ENCODE measurements at places on chromosomes 13 and 19. TPM values are rescaled to one million over a fixed set of nuclear protein-coding genes. Genes with fewer than 3 reads are reported as not detected.
A peak's percentile ranks its signal among the peaks of the same experiment; 100 is the strongest.

DNA sequence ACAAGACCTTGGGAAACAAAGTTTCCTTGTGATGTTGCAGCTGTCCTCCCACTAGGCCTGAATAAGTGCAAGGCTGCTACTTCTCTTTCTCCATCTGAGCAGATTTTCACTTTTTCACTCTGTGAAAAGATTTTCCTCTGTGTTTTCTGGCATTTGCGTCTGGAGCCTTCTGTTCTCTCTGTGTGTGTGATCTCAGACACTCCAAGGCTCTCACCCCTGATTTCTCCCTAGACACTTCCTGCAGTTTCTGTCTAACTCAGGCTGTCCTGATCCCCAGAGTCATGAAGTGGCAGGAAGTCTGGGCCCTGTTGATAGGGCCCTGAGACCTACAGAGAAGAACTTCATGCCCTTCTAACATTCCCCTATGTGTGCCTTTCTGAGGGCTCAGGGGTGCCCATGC, 37.2 kb downstream of the SIGLEC7 start:
- H3K27ac ChIP-seq: no peak overlapping the region
- H3K36me3 ChIP-seq: no peaks in the 10 kb centered on the region
- no peak overlapping the region for H3K4me3 ChIP-seq

GRCh38 chr13:110108348-110109139, 198.4 kb downstream of the COL4A1 start:
- H3K4me1 ChIP-seq: peaks cover 5% of the 10 kb centered on the region
- H3K36me3 ChIP-seq: no peaks in the 10 kb centered on the region
- no peak overlapping the region for H3K27ac ChIP-seq

OR7C1 gene
- total RNA-seq: not detected

HIPK4 gene
- 0.18 TPM for total RNA-seq

- peak within 1 kb of the TSS; percentile 57 for H3K27ac ChIP-seq
- peaks cover 20% of the 10 kb centered on the region for H3K4me1 ChIP-seq
- peak; percentile 90 for DNase-seq
- H3K36me3 ChIP-seq: no peaks in the 10 kb centered on the region
Observed at GRCh38 chr19:1173845-1174809, at the start of gene SBNO2. Gene SBNO2, minus strand, starts transcription at chr19:1174268. Its CDS starts 19,992 bp downstream, at chr19:1154276.

DNA sequence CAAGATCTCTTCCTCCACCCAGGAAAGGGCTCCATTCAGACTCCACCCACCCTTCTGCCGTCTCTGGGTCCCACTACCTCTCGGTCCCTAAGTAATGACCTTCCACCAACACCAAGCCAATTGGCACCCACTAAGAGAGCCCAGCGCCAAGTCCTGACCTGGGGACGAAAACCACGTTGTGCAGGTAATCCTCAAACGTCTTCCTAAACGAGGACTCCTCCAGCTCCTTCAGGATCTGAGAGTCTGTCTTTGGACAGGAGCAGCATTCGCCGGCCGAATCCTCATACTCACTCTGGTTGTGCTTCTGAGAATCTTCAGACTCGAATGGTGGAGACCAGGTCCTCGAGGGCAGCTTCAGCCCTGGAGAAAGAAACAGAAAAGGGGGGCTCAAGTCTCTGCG, 83.1 kb downstream of the ZNF557 start:
- H3K36me3 ChIP-seq: no peaks in the 10 kb centered on the region
- peak; percentile 35 for DNase-seq
- no peak overlapping the region for H3K27ac ChIP-seq

HOOK2 gene
- 54.4 TPM for total RNA-seq

PALM3 gene
- total RNA-seq: 0.30 TPM

DNA sequence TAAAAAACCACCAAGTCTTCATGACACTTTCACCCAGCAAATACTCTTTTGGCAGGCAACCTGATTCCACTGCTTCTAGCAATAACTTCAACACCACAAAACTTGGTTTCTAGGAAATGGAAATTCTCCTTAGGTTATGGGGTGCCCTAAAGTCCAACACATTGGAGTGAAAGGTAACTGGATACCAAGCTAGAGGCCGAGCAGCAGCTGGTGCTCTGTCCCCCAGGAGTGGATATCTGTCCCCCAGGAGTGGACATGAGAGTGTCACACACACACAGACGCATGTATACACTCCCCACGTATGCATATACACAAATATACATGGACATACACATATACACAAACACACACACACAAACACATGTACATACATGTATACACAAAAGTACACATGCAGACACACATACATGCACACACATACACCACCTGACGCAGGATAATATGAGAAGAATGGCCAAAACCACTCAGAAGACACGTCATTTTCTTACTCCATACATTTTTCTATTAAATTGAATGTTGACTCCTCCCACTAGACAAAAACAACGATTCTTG, 50.8 kb downstream of the RFX2 start:
- H3K27me3 ChIP-seq: no peaks in the 10 kb centered on the region
- H3K4me3 ChIP-seq: no peak overlapping the region
- no peaks in the 10 kb centered on the region for H3K36me3 ChIP-seq
- DNase-seq: no peak
- H3K4me1 ChIP-seq: no peaks in the 10 kb centered on the region

- no peak overlapping the region for H3K27ac ChIP-seq
- peaks cover 6% of the 10 kb centered on the region for H3K4me1 ChIP-seq
- H3K4me3 ChIP-seq: no peak overlapping the region
- H3K27me3 ChIP-seq: no peaks in the 10 kb centered on the region
Observed at GRCh38 chr13:66634384-66634783, 595.8 kb downstream of the PCDH9 start.

DNA sequence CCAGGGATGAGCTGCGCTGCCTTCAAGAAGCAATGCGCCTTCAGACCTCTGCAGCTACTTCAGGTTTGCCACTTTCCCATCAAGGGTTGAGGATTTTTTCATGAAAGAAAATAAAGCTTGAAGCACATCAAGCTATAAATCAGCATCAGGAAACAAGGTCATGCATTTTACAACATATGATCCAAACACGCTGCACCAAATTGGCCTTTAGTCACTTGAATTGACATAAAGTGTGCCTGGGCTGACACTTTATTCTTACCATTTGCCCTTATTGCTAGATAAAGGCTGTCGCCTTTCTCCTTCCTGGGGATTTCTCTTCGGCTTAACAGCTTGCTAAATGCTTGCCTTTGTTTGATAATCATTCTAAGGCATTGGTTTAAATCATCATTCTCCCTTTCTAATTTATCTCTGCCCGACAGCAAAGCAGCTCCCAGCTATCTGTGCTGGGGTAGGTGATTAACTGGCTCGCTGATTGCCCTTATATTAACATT, 87.7 kb downstream of the LHFPL6 start:
- H3K27ac ChIP-seq: no peak overlapping the region
- no peaks in the 10 kb centered on the region for H3K27me3 ChIP-seq
- no peaks in the 10 kb centered on the region for H3K36me3 ChIP-seq
- peaks cover 8% of the 10 kb centered on the region for H3K4me1 ChIP-seq
- DNase-seq: no peak

GRCh38 chr19:15123031-15123890, 16.1 kb downstream of the SYDE1 start:
- no peak overlapping the region for H3K4me3 ChIP-seq
- DNase-seq: no peak
- H3K4me1 ChIP-seq: peaks cover 8% of the 10 kb centered on the region
- H3K36me3 ChIP-seq: peaks cover 18% of the 10 kb centered on the region

DNA sequence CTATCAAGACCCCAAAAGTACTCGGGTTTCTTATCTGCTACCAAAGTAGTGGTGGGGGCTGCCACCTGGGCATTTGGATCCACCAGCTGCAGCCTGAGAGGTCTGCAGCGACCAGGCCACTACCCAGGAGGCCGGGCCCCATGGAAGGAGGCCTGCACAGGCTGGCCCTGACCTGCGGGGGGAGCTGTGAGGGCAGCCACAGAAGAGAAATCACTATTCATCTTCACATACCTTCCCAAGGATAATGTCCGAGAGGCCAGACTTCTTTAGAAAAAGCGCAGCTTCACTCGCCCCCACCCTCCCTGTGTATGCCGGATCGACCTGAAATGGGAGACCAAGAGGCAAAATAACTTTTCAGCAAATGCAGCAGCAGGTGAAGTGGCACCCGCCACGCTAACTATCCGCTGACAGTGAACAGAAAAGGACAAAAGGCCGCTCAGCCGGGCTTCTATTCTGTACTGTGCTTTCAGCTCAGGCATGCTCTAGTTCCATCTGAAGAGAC, 30.1 kb downstream of the EPS15L1 start:
- no peak overlapping the region for H3K4me3 ChIP-seq
- DNase-seq: no peak
- peak overlapping the region; percentile 84 for H3K27ac ChIP-seq
- H3K4me1 ChIP-seq: peaks cover 46% of the 10 kb centered on the region
- H3K36me3 ChIP-seq: no peaks in the 10 kb centered on the region

GRCh38 chr19:55315956-55316525, 9.1 kb downstream of the TMEM150B start:
- DNase-seq: no peak
- H3K4me3 ChIP-seq: no peak overlapping the region
- H3K4me1 ChIP-seq: no peaks in the 10 kb centered on the region
- no peaks in the 10 kb centered on the region for H3K27me3 ChIP-seq

- H3K4me1 ChIP-seq: peaks cover 5% of the 10 kb centered on the region
- no peaks in the 10 kb centered on the region for H3K36me3 ChIP-seq
- no peaks in the 10 kb centered on the region for H3K27me3 ChIP-seq
- H3K4me3 ChIP-seq: no peak overlapping the region
Observed at GRCh38 chr13:40116008-40116407, 460.5 kb downstream of the COG6 start.

DNA sequence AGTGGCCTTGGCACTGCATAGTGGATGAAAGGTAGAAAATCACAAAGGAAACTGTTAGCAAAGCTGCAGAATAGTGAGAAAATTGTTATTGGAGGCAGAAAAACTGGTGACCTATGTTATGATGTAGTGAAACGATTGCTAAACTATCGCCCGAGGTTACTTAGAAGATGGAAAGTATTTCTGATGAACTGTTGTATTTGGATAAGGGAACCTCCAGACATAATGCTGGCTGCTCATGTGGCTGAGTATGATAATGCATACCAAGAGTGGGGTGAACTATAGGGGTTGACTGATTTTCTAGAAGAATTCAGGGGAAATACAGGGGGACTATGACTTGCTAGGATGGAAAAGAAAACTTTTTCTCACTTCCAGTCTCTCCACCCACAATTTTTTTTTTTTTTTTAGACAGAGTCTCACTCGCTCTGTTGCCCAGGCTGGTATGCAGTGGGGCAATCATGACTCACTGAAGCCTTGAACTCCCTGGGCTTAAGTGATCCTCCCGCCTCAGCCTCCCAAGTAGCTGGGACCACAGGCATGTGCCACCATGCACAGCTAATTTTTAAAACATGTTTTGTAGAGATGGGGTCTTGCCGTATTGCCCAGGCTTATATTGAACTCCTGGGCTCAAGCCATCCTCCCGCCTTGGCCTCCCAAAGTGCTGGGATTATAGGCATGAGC, 4.4 kb upstream of the EID2 start:
- no peaks in the 10 kb centered on the region for H3K36me3 ChIP-seq
- H3K4me1 ChIP-seq: no peaks in the 10 kb centered on the region
- H3K27ac ChIP-seq: no peak overlapping the region
- no peaks in the 10 kb centered on the region for H3K27me3 ChIP-seq
- DNase-seq: peak; percentile 41

DNA sequence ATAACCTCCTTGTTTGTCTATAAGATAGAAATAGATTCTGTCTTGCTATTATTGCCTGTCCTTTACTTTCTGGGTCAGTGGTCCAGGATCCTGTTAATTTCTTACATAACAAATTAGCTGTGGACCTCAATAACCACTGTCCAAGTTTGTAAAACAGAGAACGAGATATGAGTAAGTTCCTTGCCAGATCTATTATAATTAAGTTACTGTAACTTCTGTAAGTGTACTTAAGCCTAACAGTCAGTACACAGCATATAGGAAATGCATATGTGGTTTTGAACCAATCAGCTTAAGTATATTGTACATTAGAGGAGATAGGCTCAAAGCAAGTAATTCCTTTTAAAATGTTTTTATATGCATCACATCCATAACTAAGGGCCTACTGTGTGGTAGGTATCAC, 34.9 kb downstream of the HTR2A start:
- DNase-seq: no peak
- no peak overlapping the region for H3K4me3 ChIP-seq
- H3K36me3 ChIP-seq: no peaks in the 10 kb centered on the region
- no peaks in the 10 kb centered on the region for H3K4me1 ChIP-seq
- no peak overlapping the region for H3K27ac ChIP-seq

ZNF492 gene
- total RNA-seq: not detected

DNA sequence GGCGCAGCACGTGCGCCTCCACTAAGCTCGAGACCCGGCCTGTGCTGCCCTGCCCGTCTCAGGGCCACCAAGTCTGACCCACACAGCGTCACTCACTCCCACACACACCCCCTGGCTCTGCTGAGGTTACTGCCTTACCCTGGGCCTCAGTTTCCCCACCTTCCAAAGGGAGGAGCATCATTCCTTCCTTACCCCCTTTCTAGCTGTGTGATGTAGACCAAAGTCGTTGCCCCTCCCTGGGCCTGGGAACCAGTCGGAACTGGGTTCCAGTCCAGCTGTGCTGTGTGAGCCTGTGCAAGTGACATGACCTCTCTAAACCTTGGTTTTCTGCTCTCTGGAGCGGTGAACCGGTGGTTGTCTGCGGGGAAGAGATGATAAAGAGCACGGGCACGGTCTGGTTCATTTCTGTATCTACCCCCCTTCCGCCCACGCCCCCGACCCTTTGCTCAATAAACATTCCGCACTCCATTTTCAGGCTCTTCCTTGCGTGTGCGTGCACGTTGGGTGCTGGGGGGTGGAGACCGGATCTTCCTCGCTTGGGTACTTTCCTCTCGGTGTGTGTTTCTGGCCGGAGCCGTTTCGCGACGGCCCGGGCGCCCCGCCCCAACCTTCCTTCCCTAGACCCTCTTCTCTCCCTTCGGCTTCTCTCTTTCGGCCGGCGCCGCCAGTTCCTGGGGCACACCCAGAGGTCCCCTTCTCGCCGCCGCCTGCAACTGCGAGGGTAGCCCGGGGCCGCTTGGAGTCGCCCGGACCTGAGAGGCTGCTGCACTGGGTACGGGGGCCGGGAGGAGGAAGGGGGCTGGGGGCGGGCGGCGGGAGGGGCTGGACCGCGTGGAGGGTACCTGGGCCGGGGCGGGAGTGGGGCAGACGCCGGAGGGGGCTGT, at the start of gene ZNF581:
ZNF581 (plus strand) TSS at position 647 of the 884 bp plus-strand sequence. CDS start 923 bp downstream, outside the sequence.
- peak within 1 kb of the TSS; percentile 95 for H3K4me3 ChIP-seq
- H3K36me3 ChIP-seq: no peaks in the 10 kb centered on the region
- peaks cover 19% of the 10 kb centered on the region for H3K4me1 ChIP-seq
- DNase-seq: peak; percentile 85
- peak within 1 kb of the TSS; percentile 91 for H3K27ac ChIP-seq

- no peak for DNase-seq
- H3K27me3 ChIP-seq: no peaks in the 10 kb centered on the region
- peaks cover 20% of the 10 kb centered on the region for H3K4me1 ChIP-seq
- no peak overlapping the region for H3K4me3 ChIP-seq
- H3K36me3 ChIP-seq: no peaks in the 10 kb centered on the region
Observed at GRCh38 chr19:35043906-35044305, 2.4 kb downstream of the HPN start.

- H3K4me1 ChIP-seq: no peaks in the 10 kb centered on the region
- no peak overlapping the region for H3K4me3 ChIP-seq
- no peaks in the 10 kb centered on the region for H3K36me3 ChIP-seq
- DNase-seq: peak; percentile 82
- no peak overlapping the region for H3K27ac ChIP-seq
Observed at GRCh38 chr19:6674868-6675305, 4.9 kb upstream of the TNFSF14 start.

All from cardiac muscle cell (in vitro differentiated cells and primary cell).